ENCODE measurements at places on chromosomes 11 and 22.
A peak's percentile ranks its signal among the peaks of the same experiment; 100 is the strongest.

- H3K4me1 ChIP-seq, result no peaks in the 10 kb centered on the region
- H3K27me3 ChIP-seq, result peaks cover 25% of the 10 kb centered on the region
- H3K27ac ChIP-seq, result no peak overlapping the region
- DNase-seq, result peak; percentile 27
- H3K36me3 ChIP-seq, result no peaks in the 10 kb centered on the region
Observed at GRCh38 chr11:45646275-45646927, 19.0 kb downstream of the CHST1 start.

GRCh38 chr22:17159504-17159951, 451 bp upstream of the HDHD5 start:
- peak overlapping the region; percentile 41 for H3K27ac ChIP-seq
- DNase-seq, result peak; percentile 61
- peak overlapping the region; percentile 83 for H3K4me3 ChIP-seq
- H3K27me3 ChIP-seq, result no peaks in the 10 kb centered on the region

DNA sequence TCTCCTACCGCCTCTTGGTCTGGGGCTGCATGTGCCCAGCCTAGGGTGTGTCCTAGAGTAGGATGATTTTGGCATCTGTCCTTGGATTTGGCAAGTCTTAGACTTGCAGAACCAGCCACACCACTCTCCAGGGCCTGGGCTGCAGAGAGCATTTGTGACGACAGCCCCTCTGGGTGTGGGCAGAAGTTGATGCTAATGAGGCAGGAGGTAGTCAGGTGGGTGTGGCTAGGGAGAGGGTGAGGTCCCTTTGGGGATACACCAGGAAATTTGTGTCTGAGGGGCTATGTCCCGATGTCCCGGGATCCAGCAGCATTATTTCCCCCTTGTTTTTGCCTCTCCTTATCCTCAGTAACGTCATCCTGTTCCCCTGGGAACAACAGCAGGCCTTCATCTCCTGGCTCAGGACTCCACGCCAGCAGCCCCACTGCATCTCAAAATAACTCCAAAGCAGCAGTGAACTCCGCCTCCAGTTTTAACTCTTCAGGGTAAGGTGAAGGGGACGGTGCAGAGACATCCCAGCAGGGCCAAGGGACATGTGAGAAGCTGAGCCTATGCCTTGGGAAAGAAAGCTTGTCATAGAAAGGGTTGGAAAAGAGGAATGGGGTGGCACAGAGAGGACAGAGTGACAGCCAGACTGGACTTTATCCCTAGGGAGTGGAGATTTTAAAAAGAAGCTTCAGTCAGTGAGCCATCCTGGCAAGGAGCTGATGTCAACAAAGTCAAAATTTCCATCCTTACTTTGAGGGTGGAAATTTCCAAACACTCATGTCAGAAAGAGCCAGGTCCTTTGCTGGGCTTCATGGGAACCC, 8.0 kb upstream of the TLCD5 start:
- peak overlapping the region; percentile 63 for H3K27ac ChIP-seq
- H3K36me3 ChIP-seq, result no peaks in the 10 kb centered on the region
- no peaks in the 10 kb centered on the region for H3K27me3 ChIP-seq
- peak; percentile 99 for DNase-seq

DNA sequence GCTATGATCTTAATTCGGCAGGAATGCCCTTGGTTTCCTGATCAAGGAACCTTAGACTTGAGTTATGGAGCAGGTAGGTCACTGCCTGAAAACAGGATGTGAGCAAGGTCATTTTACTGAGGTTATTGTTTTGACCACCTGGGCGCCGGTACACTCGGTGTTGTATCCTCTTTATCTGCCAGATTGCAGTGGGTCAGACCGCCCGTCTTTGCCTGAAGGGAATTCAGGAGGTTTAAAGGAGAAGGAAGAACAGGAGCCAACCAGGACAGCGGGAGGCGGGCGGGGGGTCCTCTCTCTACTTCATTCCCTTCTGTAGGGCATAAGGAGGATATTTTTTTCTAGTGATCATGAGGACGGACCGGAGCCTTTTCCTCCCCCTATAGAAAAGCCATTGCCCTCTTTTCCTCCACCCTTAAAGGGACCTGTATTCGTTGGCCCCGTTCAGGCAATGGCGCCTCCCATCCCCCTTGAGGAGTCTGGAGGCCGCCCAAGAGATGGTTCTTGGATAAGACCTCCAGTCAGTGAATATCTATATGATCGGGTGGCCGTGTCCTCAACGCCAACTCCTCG, 649 bp downstream of the MS4A15 start:
- DNase-seq, result no peak
- H3K4me1 ChIP-seq, result no peaks in the 10 kb centered on the region
- no peaks in the 10 kb centered on the region for H3K36me3 ChIP-seq
- H3K27me3 ChIP-seq, result peaks cover 67% of the 10 kb centered on the region
- no peak overlapping the region for H3K4me3 ChIP-seq
- no peak overlapping the region for H3K27ac ChIP-seq

GRCh38 chr11:96147906-96148486, 195.0 kb downstream of the MAML2 start:
- H3K27ac ChIP-seq, result peak overlapping the region; percentile 84
- peaks cover 56% of the 10 kb centered on the region for H3K4me1 ChIP-seq
- no peaks in the 10 kb centered on the region for H3K36me3 ChIP-seq

DNA sequence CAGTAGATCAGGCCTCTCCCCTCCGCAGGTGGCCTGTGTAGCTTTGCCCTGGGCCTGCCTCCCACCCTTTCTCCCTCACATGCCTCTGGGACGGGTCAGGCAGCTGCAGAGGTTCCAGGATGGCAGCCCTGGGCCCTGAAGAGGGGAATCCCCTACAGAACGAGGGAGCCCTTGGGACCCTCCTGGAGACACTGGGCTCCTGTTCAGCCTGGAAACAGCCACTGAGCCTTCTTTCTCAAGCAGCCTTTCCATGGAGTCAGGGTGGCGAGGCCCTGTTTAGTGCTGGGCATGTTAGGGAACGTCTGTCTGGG, 720.9 kb downstream of the BRD1 start:
- H3K36me3 ChIP-seq, result no peaks in the 10 kb centered on the region
- no peaks in the 10 kb centered on the region for H3K4me1 ChIP-seq
- no peak for DNase-seq
- no peaks in the 10 kb centered on the region for H3K27me3 ChIP-seq

DNA sequence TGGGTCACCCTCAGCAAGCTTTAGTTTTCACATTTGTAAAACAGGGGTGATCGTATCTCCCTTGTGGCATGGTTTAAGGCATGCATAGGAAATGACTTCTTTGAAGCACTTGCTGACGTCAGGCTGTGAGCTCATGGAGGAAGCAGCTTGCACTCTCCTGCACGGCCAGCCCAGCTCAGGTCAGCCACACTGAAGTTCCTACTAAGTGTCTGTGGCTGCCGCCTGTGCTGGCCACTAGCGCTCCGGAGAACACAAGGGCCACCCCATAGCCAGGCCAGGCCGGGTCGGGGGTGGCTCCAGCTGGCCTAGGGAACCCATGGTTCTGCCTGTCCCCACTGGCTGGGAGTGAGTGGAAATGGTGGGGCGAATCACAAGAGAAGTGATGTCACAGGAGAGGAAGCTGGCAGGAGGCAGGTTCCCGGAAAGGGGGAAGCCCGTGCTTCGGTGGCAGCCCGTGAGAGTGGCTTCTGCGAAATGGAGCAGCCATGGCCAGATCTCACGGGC, 28.2 kb downstream of the KCTD17 start:
- no peak overlapping the region for H3K4me3 ChIP-seq
- DNase-seq, result no peak
- H3K36me3 ChIP-seq, result no peaks in the 10 kb centered on the region
- H3K27me3 ChIP-seq, result 0 out of 2 replicates have a peak, but pooled peaks cover 7% of the 10 kb centered on the region
- no peak overlapping the region for H3K27ac ChIP-seq

GRCh38 chr11:8262552-8263108, 1.0 kb downstream of the LMO1 start:
- H3K36me3 ChIP-seq, result no peaks in the 10 kb centered on the region
- peaks cover 43% of the 10 kb centered on the region for H3K27me3 ChIP-seq
- H3K4me3 ChIP-seq, result peak overlapping the region; percentile 56
- DNase-seq, result peak; percentile 32

DNA sequence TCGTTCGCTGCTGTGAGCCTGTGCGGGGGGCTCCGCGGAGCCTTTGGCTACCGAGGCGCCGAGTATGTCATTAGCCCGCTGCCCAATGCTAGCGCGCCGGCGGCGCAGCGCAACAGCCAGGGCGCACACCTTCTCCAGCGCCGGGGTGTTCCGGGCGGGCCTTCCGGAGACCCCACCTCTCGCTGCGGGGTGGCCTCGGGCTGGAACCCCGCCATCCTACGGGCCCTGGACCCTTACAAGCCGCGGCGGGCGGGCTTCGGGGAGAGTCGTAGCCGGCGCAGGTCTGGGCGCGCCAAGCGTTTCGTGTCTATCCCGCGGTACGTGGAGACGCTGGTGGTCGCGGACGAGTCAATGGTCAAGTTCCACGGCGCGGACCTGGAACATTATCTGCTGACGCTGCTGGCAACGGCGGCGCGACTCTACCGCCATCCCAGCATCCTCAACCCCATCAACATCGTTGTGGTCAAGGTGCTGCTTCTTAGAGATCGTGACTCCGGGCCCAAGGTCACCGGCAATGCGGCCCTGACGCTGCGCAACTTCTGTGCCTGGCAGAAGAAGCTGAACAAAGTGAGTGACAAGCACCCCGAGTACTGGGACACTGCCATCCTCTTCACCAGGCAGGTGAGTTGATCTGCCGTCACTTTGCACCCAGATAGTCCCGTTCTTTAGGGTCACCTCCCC, 1.0 kb downstream of the ADAMTS15 start:
- peak overlapping the region; percentile 52 for H3K27ac ChIP-seq
- H3K27me3 ChIP-seq, result no peaks in the 10 kb centered on the region
- H3K36me3 ChIP-seq, result no peaks in the 10 kb centered on the region
- no peak for DNase-seq
- peaks cover 40% of the 10 kb centered on the region for H3K4me1 ChIP-seq

DNA sequence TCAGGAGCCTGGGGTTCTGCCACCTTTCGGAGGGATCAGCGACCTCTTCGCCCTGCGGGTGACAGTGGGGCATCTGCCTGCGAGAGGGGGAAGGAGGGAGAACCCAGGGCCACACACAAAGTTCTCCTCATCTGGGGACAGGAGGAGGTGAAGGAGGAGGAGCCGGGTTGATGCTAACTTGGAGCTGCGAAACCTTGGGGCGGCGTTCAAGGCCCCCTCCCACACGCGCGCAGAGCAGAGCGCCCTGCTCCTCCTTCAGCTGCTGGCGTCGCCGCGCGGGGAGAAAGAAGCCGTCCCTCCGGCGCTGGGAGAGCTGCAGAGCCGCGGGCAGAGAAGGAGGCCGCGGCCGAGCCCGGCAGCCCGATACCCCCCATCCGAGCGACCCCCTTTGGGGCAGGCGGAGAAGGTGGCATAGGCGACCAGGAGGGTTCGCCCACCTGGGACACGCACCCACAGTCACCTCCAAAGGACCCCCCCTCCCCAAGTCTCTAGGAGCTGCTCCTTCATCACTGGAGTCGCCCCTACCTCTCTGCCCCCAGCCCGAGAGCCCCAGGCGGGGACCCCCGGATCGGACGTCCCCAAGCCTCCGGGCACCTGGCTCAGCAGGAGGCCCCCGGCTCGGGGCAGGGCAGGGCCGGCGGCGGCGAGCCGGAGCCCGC, at the start of gene RASD2:
Gene RASD2 (plus strand): TSS at position 237 of the 659 bp plus-strand sequence. CDS start 5,979 bp downstream, outside the sequence.
- peak; percentile 20 for DNase-seq
- no peaks in the 10 kb centered on the region for H3K4me1 ChIP-seq
- H3K4me3 ChIP-seq, result peak within 1 kb of the TSS; percentile 71
- H3K36me3 ChIP-seq, result no peaks in the 10 kb centered on the region

GRCh38 chr11:12674936-12675696, 895 bp downstream of the TEAD1 start:
- H3K4me1 ChIP-seq, result peaks cover 37% of the 10 kb centered on the region
- peak overlapping the region; percentile 46 for H3K27ac ChIP-seq
- no peak for DNase-seq
- H3K27me3 ChIP-seq, result no peaks in the 10 kb centered on the region

DNA sequence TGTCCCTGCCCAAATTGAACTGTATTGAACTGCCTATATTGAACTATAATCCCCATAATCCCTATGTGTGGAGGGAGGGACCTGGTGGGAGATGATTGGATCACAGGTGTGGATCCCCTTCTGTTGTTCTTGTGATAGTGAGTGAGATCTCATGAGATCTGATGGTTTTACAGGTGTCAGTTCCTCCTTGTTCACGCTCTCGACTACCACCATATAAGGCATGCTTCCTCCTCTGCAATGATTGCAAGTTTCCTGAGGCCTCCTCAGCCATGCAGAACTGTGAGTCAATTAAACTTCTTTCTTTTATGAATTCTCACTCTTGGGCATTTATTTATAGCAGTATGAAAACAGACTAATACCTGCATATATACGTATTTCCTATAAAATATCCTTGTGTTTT, 206.5 kb upstream of the PDGFD start:
- H3K4me3 ChIP-seq, result no peak overlapping the region
- H3K27me3 ChIP-seq, result no peaks in the 10 kb centered on the region
- no peaks in the 10 kb centered on the region for H3K36me3 ChIP-seq
- H3K4me1 ChIP-seq, result no peaks in the 10 kb centered on the region
- no peak overlapping the region for H3K27ac ChIP-seq
- DNase-seq, result no peak

GRCh38 chr22:35740616-35741015, 22.9 kb downstream of the APOL5 start:
- H3K4me1 ChIP-seq, result peaks cover 22% of the 10 kb centered on the region
- no peaks in the 10 kb centered on the region for H3K27me3 ChIP-seq
- no peak overlapping the region for H3K4me3 ChIP-seq
- H3K36me3 ChIP-seq, result peaks cover 8% of the 10 kb centered on the region
- H3K27ac ChIP-seq, result no peak overlapping the region

GRCh38 chr11:907668-908067, 2.9 kb downstream of the CHID1 start:
- no peak for DNase-seq
- H3K36me3 ChIP-seq, result peaks cover 8% of the 10 kb centered on the region
- no peaks in the 10 kb centered on the region for H3K27me3 ChIP-seq
- no peak overlapping the region for H3K4me3 ChIP-seq

DNA sequence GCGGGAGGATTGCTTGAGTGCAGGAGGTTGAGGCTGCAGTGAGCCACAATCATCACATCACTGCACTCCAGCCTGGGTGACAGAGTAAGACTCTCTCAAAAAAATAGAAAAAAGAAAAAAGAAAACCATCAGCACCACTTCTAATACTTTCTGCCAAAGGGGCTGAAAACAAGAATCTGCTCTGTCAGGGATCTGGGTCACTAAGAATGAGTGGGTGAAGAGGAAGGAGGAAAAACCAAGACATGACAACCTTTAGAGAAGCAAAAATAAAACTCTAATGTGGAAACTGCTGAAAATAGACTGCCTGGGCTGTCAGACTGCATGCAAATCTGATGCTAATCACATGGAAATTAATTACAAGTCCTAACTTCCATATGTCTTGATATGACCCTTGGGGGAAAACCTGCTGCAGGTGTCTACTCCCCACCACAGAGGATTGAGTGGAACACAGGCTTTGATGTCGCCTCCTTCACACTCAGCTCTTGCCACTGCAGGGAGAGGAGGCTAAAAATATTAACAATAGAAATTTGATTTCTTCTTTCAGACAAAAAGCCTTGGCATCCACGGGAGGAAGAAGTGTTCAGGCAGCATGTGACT, 62.5 kb upstream of the CRTAM start:
- H3K27me3 ChIP-seq, result no peaks in the 10 kb centered on the region
- H3K27ac ChIP-seq, result no peak overlapping the region
- 0 out of 2 replicates have a peak, but pooled peaks cover 5% of the 10 kb centered on the region for H3K4me1 ChIP-seq
- H3K4me3 ChIP-seq, result no peak overlapping the region
- peaks cover 9% of the 10 kb centered on the region for H3K36me3 ChIP-seq

- H3K4me1 ChIP-seq, result peaks cover 3% of the 10 kb centered on the region
- peak; percentile 48 for DNase-seq
- no peak overlapping the region for H3K4me3 ChIP-seq
- no peaks in the 10 kb centered on the region for H3K27me3 ChIP-seq
- H3K36me3 ChIP-seq, result no peaks in the 10 kb centered on the region
Observed at GRCh38 chr22:28547132-28547842, 132.4 kb downstream of the TTC28 start.
